Skin of body (tissue), 3 donors: ENCODE measurements at places on chromosomes 4 and X. TPM values are rescaled to one million over a fixed set of nuclear protein-coding genes. Genes with fewer than 3 reads are reported as not detected.

Gene AMOT
- total RNA-seq, result 18.7 TPM

Gene GCNA
- total RNA-seq, result 0.99 TPM

Gene MPP1
- 34.6 TPM for total RNA-seq

Gene SNCA
- 109 TPM for total RNA-seq

Gene GPR119
- not detected for total RNA-seq

Gene F8
- total RNA-seq, result 3.1 TPM

Gene SOX3
- not detected for total RNA-seq

DNA sequence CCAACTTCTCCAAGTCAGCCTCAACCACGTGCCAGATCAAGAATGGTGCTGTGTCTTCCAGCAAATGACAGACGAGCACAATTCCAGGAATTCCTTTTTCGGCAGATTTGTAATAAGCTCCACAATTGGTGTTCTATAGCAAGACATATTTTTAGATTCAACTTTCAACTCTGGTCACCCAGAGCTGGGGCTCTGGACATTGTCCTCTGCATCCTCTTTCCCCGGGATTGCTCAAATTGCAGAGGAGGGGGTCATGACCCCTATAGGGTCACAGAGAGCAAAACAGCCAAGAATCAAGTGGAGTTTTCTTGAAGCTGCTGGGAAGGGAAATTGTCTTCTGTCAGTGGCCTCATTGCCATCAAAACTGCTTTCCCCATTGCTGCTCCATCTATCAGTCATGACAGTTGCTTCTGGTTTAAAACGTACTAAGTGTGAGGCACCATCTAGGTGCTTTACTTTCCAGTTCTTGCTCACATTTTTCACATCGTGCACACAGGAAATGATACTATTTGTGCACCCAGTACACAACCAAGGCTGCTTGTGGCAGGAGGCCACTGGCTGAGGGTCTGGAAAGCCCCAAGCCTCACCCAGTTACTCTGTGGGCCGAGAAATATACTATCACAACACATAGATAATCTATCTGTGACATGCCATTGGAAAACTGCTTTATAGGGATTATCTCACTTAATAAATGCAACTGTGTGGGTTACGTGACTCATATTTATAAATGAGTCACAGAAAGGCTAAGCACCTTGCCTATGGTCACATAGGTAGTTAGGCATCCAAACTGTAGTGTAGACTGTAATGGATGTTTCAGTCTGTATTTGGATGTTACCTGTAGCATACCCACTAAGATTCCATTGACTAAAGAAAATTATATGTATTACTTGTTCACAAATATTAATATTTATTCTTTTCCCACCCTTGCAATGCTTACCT lies 91.7 kb upstream of the PHOX2B start:
- no peak for DNase-seq

GRCh38 chr4:12360391-12360790 lies 931.7 kb upstream of the HS3ST1 start:
- DNase-seq, result no peak

- DNase-seq, result peak; percentile 39
Measured at GRCh38 chr4:119099227-119099810, 36.3 kb upstream of the MYOZ2 start.

- peak; percentile 68 for DNase-seq
Measured at GRCh38 chr4:162163892-162164759, at the start of gene FSTL5. TSS of gene FSTL5 (minus strand) at chr4:162164000. CDS start at chr4:162111396, 52,604 bp downstream.

DNA sequence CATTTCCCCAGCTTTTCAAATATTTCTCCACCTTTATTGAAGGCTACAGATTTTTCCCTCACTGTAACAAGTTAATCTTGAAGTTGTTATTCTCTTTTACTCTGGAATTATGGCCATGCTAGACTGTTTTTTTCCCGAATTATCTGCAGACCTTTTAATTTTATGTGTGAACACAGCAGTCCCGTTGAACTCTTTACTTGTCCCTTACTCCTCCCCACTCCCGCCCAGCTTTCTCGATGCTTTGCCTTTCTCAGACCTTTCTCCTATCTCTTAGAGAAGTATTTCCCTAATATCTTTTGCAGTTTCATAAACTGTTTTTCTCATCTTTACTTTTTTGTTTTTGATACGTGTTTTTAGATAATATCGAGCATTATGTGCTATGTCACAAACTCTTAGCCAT lies 776 bp downstream of the CEP44 start:
- DNase-seq, result no peak

GRCh38 chr4:140070973-140071372 lies 83.0 kb downstream of the MAML3 start:
- no peak for DNase-seq

DNA sequence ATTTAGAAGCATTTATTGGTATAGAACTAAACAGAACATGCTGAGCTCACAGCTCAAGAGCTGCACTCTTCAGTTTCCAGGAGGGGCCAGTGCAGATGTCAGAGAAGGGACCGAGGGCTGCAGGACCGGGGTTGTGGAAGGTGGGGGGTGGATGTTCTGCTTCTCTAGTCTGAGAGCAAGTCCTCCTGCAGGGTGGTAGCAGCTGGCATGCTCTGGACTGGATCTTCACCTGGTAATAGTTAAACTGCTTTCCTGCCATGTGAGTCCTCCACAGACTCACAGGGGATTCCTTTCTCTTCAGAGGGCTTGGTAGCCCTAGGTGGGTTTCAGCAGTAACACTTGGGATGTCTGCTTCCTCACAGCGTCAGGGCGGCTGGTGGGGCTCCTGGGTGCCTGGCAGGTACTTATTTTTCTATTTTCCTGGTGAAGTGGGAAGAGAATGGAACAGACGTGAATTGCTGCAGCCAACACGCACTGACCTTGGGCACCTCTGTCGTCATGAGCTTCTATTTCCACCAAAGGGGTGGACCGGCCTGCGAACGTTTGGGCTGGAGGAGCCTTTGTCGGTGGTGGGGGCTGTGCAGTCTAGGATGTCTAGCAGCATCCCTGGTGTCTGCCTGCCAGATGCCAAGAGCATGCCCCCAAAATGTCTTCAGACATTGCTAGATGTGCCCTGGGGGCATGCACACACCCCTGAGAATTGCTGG lies 2.5 kb downstream of the MAEA start:
- no peak for DNase-seq

DNA sequence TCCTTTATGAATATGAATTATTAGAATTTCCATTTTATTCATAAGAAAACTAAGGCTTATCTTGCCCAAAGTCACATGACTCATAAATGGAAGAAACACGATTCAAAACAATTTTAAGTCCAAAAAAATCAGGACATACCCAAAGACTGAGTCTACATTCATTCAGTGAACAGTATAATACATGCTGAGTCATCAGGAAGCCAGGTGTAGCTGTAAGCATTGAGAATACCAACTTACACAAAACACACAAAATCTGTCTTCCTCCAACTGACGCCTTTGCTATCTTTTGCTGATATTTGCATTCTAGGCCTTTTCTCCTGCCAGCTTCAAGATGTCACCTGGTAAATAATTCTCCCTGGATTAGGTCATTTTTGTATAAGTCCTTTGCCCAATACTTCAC lies 520.1 kb upstream of the GALNT7 start:
- DNase-seq, result no peak

- DNase-seq, result no peak
Measured at GRCh38 chr4:36551697-36552214, 270.3 kb downstream of the DTHD1 start.

DNA sequence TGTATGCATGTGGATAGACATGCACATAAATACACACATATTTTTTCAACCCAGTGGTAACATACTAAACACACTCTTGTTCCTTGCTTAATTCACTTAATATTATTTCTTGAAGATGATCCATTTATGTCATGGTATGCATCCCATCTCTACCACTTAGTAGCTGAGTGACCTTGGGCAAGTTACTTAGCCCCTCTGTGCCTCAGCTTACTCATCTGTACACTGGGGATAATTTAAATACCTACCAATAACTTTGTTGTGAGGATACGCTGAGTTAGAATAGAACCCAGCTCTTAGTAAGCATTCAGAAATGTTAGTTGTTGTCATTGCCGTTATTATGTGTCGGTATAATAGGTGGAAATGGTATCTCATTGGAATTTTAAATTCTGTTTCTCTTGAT lies 41.4 kb downstream of the FAM114A1 start:
- DNase-seq, result no peak

DNA sequence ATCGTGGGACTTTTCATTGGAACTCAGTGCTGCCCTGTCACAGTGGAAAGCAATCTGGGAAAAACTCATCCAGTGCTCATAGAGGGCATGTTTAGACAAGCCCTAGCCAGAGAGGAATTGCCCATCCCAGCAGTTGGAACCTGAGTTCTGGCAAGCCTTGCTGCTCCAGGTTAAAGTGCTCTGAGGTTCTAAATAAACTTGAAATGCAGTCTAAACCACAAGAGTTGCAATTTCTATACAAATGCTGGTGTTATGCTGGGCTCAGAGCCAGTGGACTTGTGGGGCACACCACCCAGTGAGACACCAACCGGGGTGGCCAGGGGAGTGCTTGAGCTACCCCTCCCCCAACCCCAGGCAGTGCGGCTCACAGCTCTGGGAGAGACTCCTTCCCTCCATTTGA lies 142.8 kb upstream of the PPP1R2C start:
- no peak for DNase-seq

DNA sequence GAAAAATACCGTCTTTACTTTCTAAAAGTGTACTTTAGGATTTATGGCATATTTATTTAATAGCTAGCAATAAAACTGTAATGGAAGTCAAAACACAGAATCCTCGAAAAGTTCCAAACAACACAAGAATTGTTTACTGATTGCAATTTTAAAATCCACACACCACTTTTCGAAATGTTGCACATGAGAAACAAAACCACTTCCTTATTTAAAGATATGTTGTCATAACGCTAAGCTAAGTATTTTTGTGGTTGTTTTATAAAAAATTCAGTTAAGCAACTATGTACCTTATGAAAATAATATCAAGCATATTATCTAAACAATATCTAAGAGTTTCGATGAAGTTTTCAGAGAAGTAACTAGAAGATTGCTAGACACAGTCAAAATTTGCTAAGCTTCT lies 344 bp downstream of the TMPRSS11D start:
- no peak for DNase-seq

- no peak for DNase-seq
Measured at GRCh38 chr4:1579901-1580691, 104.0 kb downstream of the FAM53A start.

DNA sequence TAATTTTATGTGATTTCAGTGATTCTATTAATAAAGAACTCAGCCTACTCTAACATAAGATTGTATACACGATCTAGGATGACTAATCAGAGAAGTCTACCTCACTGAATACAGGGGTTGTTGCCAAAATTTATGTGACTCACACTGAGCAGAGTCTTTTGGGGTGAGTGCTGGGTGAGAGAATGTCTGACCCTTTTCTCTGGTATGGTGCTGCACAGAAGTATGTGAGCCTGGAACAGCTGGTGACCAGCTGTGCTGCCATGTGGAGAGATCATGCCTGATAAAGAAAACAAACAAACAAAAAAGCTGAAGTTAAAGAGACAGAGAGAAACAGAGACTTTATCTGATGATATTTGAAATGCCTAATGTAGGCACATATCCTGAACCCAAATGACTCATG lies 618.1 kb upstream of the GRIA3 start:
- peak; percentile 57 for DNase-seq

DNA sequence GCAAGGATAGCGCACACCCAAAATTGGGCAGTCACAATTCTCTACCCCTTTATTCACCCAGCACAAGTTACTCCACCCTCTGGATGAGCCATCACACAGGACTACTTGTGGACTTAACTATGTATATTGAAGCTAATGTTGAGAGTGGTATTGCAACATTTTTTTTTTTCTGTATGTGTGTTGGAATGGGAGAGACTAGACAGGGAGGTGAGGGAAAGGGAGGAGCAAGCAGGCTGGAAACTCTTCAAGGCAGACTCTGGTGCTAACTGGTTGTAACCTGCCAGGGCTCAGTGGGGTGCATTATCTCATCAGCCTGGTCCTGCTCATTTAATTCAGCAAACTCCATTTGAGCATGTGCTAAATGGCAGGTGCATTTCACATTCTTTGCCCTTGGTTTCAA lies 18.4 kb upstream of the CWH43 start:
- DNase-seq, result peak; percentile 3
